ENCODE measurements at places on chromosomes 16 and 17.

DNA sequence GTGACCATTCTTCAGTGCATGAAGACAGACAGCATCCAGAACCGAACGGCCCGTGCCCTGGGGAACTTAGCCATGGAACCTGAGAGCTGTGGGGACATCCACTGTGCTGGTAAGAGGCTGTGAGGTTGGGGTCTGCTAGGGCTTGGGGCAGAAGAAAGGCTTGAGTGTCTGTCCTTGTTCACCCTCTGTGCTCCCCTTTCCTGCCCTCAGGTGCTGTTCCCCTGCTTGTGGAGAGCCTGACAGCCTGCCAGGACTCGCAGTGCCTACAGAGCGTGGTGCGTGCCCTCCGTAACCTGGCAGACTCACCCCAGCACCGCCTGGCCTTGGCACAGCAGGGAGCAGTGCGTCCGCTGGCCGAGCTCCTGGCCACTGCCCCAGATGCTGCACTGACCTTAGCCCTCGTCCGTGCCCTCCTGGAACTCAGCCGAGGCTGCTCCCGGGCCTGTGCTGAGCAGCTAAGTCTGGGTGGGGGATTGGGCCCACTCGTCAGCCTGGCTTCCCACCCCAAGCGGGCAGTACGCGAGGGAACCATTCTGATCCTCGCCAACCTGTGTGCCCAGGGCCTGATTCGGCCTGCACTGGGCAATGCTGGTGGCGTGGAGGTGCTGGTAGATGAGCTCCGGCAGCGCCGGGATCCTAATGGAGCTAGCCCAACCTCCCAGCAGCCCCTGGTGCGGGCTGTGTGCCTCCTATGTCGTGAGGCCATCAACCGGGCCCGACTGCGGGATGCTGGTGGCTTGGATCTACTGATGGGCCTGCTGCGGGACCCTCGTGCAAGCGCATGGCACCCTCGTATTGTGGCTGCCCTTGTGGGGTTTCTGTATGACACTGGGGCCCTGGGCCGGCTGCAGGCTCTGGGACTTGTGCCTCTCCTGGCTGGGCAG, 2.9 kb downstream of the ARMC5 start:
- no peak for DNase-seq

DNA sequence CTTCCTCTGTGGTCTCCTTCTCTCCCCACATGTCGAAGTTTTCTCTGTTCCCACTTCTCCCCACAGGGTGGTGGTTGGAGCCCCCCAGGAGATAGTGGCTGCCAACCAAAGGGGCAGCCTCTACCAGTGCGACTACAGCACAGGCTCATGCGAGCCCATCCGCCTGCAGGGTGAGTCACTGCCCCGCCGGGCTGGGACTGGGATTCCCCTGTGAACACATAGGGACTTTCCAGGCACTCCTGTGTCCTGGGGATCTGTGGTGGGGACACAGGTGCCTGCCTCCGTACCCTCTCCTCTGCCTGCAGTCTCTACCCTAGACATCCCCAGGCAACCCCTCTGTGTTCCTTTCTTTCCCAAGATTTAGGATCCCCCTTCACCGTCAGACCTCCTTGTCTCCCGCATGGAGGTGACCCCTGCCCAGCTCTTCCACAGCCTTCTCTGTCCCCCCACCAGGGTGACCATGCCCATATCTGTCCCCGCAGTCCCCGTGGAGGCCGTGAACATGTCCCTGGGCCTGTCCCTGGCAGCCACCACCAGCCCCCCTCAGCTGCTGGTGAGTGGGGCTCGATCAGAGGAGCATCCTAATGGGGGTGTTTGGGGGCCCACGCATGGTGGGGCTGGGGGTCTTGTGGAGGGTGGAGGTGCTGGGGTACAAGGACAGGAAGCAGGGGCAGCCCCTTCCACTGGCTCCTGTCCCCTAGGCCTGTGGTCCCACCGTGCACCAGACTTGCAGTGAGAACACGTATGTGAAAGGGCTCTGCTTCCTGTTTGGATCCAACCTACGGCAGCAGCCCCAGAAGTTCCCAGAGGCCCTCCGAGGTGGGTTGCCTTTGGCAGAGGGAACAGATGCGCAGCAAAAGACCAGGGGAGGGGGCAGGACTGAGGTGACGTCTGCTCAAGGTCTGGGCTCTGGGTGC, 5.8 kb downstream of the ITGAM start:
- DNase-seq = no peak

- no peak for DNase-seq
Measured at GRCh38 chr16:16038950-16039349, 89.5 kb downstream of the ABCC1 start.

DNA sequence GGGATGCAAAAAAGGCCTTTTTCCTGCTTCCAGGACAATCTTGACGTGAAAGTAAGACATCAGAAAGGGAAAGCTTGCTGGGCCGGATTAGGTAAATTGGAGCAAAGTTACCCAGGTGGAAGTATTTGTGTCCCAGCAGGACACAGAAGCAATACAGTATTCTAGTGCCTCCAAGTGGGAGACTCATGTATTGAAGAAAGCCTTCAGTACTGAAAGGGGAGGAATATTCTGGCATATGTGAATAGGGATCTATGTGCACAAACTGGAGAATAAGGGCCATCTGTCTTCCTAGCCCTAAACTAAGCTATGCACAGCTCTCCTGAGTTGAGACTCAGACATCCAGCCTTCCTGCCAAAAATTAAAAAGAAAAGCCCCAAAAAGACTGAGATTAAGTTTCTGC, 327.3 kb upstream of the CDH8 start:
- no peak for DNase-seq

- DNase-seq = no peak
Measured at GRCh38 chr17:73478768-73479424, 165.3 kb downstream of the SDK2 start.

- DNase-seq = no peak
Measured at GRCh38 chr17:5370411-5370810, 49.1 kb downstream of the NUP88 start.

- peak; percentile 46 for DNase-seq
Measured at GRCh38 chr17:73514146-73514863, 129.9 kb downstream of the SDK2 start.

- DNase-seq = no peak
Measured at GRCh38 chr16:31301708-31302400, 42.1 kb downstream of the ITGAM start.

DNA sequence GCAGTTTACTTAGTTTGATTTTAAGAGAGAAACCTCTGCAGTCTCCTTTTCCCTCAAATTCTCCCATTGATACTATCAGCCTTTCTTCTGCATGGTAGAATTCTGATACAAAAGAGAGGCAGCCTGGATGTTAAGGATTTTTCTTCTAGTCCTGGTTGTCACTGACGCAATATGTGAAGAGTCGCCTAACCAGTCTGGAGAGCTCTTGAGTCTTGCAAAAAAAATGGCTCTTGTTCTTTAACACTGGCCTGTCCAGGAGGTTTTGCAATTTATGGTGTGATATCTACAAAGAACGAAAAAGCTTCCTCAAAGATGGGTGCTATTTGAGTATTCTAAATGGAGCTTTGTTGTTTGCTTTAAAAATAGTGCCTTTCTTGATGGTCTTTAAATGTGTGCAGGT, 28.9 kb downstream of the COX10 start:
- DNase-seq = no peak

Measured in neural crest cell (in vitro differentiated cells).